ENCODE measurements at places on chromosomes 1 and 21.

DNA sequence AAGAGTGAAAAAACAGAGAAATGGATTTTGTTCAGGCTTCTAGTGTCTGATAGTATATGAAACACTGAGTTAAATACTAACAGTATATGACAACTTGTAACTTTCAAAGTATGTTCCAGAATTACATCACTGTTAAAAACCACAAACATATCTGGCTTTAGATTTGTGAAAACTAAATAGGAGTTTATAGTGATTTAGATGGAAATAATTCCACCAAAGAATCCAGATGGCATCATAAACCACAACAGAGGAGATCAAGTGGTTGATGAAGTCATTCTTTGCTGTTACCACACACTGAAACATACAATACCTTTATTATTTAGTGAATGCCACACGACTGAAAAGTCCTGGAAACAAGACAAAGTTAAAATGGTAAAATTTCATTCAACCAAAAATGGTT, 37.2 kb downstream of the ALG14 start:
- no peak for DNase-seq

GRCh38 chr1:103106426-103107341, 1.6 kb downstream of the COL11A1 start:
- no peak for DNase-seq

DNA sequence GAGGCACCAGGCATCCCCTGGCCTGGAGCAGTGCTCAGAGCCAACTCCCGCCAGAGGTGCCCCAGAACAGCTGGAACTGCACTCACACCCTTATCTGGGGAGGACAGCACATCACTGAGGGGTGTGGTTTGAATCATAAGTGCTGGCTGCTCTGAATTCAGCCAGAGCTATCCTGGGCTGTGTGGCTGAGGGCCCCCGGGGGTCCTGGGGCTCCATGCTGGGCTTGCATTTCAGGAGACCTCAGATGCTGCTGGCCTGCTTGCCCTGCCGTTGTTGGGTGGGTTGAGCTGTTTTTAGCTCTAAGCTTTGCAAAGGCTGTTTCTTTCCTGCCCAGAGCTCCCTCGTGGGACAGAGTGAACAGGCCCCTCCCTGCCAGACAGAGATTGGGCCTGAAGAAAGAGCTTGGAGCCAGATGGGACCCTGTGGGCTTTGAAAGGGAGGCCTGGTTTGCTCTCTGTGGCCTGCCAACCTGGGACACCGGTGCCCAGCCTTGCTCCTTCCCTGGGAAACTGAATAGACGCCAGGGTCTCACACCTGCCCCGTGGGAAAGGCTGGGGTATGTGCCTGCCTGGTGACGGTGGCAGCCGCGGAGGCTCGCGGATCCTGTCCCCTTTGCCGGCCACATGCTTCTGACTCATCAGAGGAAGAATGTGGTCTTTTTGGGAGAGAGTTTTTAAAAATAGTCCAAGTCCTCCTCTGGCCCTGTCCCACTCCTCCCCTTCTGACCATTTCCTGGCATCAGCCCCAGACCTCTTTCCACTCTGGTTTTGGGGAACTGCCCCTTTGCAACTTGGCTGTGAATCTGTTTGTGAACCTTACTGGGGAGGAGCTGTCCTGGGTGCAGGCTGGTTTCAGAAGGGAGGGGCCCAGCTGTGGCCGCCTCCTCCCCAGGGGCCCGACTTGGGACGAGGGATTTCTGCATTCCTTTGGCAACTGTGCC, 30.0 kb downstream of the ARHGEF10L start:
- no peak for DNase-seq

- DNase-seq, result no peak
Observed at GRCh38 chr1:17356387-17357026, 15.5 kb upstream of the PADI6 start.

- DNase-seq, result no peak
Observed at GRCh38 chr21:19109694-19110093, 706.1 kb upstream of the TMPRSS15 start.

DNA sequence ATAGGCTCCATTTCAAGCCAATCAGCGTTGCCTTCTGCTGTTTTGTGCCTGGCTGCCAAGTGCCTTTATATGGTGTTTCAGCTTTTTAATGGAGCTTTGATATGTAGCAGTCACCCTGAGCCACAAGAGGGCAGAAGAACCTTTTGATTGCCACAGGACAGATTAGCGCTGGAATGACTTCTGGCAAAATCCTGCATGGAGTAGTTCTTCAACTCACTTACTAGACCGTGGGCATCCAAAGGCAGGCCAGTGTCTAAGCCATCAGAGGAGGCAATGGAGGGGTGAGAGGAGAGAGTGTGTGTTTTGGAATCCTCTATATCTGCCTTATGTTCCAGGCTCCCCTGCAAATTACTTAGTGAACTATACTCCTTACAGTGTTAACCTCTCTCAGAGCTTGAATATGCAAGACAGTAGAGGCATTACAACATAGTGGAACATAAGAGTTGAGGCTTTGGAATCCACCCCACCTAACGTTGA, 56.2 kb downstream of the ST3GAL3 start:
- no peak for DNase-seq
